ENCODE measurements at places on chromosomes 4 and X.

DNA sequence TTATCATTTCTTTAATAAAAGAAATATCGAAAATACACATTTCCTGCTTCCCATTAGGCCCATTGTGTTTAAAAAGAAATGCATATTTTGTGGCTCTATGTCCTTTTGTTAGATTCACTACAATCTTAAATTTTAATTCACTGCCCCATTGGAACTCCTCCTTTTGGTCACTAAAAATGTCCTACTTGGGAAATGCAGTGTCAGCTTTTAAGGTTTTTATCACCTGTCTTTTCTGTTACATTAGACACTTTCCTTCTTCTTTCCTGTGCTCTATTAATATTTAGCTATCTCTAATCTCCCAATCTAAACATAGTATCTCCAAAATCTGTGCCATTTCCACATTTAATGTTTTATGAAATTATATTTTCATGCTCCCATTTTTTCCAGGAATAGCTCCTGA lies 164.9 kb upstream of the SPOCK3 start:
- no peak for DNase-seq

- no peak for DNase-seq
These were observed 350.3 kb downstream of the PTTG2 start for GRCh38 chr4:38310446-38311043.

DNA sequence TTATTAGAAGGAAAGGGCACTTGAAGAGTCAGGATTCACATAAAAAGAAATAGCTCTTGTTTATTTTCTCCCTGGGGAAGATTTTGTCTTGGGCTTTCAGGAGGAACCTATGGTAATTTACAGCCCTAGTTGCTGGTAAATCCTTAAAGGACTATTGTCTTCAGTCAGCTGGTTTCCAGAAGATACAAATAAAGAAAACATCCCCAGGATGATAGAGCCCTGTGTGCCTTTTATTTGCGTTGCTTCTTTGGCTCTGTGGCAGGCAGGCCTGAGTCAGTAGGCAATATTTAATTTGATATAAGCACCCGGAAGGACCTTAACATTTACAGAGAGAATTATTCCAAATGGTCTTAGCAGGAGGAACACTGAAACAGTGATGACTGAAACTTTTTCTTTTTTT lies 131.0 kb upstream of the SLC34A2 start:
- no peak for DNase-seq

- peak; percentile 50 for DNase-seq
These were observed 58.8 kb upstream of the TRPC3 start for GRCh38 chr4:122010610-122011009.

DNA sequence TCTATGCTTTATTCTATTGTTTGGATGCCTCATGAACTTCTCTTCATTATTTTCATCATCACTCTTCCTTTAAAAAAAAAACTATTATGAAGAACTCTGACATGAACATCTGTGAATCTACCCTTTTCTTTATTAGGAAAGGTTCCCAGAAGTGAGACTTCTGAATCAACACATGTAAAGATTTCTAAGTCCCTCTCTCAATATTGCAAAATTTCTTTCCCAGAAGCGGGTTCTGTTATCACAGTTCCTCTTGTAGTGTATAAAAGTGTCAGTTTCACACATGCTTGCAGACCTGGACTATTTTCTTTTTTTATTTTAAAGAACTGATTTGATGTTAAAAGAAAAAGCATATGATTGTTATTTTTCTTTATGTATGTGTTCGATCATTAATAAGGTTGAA lies 330.8 kb upstream of the KLF3 start:
- DNase-seq = no peak

DNA sequence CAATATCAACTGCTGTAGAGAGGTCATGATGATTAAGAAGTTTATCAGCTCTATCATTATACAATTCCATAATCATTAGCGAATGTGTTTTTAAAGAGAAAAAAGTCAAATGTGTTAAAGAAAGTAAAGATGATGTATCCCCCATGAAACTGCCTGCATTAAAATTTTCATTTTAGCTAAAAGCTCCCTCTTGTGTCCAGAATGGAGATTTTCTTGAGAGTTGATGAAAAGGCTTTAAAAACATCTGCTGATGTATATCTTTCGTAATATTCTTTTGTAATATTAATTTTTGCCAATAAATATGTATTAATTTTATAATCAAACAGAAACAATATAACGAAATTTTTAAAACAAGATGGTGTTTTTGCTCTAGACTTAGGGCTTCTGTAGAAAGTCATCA lies 52.1 kb upstream of the LHFPL1 start:
- DNase-seq = no peak

DNA sequence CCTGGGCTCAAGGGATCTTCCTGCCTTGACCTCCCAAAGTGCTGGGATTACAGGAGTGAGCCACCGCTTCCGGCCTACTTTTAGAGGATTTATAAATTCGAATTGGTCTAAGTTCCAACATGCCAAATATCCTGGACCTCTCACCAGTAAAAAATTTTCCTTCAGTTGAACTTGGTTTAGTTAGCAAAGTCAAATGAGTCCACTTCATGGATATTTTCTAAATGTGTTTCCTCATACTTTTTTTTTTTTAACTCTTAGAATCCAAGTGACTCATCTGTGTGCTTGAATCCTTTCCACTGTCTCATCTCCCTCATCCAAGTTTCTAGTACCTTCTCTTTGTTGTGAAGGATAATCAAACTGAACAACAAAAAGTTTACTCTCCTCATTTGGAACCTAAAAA lies 49.7 kb downstream of the RBM47 start:
- DNase-seq = peak; percentile 71

DNA sequence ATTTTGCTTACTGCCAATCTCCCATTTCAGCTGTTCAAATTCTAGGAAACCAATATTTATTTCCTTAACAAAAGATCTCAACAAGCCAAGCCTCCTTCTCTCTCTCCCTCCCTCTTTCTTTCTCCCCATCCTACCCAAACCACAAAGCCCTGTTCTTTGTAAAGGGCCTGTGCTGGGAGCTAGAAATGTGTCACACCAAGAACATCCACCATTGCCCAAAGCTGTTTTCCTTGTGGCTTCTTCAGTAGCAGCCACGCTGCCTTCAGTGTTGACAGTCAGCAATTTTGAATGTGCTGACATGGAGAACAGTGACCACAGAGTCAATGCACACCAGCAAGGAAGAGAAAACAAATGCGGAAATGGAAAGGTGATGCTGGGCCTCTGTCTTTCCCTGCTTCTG lies 203.0 kb downstream of the MAML3 start:
- DNase-seq = peak; percentile 20
